ENCODE measurements at places on chromosomes 6 and 20.

DNA sequence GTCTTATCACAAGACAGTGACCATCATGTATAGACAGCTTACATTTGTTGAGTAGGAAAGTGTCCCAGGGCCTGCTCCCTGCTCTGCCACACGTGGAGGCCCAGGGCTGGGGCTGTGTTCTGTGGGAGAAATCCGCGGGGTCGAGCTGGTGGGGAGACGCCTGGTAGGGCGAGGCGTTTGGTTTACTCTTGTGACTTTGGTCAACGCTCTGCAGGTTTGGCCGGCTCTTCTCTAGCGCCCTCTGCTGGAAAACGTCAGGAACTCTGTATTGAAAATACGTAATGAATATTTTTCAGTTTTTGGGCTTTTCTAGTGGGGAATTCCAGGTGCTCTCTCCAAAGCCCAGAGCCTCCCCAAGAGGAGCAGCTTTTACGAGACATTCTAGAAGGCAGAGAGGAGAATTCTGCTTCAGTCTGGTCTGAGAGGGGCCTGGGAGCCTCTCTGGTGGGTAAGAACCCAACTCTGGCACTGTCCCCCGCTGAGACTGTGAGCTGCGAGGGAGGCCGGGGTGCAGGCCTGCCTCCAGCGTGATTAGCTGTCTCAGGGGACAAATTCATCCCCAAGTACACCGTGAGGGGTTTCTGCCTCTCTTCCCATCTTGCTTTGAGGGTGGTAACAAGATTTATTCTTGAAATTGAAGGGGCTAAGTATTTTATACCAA lies 112.6 kb upstream of the RALGAPA2 start:
- DNase-seq: peak; percentile 46

DNA sequence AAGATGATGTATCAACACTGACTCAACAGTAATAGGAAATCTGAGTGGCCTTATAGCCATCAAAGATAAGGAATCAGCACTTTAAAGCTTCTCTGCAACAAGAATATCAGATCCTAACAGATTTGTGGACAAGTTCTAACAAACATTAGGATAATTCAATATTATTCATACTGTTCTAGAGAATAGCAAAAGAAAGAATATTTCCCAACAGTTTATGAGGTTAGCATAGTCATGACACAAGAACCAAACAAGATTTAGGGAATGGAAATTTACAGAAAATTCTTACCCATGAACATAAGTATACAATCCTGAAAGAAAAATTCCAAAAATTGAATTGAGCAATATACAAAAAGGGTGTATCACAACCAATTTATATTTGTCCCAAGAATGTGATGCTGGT lies 64.3 kb upstream of the BTBD3 start:
- DNase-seq: no peak

DNA sequence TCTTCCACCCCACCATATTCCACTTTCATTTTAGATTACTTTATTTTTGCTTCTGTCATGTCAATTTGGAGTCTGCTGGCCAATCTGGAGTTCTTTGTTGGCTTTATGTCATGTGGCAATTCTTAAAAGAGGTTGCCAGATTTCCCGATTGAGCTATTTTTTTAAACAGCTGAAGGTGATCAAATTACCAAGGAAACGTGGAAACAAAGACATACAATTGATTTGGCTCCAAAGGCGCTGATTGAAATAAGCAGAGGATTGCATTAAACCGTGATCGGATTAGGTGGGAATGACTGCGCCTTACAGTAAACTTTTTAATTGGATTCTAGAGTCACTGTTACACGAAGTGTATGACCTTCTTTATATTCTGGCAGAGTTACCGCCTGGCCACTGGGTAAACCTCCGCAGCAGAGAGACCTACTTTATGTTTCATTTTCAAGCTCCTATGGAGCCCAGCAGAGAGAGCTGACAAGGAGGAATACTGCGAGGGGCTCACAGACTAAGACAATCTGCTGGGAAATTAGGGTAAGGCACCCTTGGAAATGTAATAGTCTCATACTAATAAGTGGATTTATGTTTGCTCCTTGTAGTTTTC lies 37.9 kb downstream of the SIM1 start:
- no peak for DNase-seq

- no peak for DNase-seq
Observed at GRCh38 chr6:5851261-5851757, 155.4 kb downstream of the NRN1 start.

GRCh38 chr6:152136449-152136825 lies 329.0 kb downstream of the ESR1 start:
- DNase-seq: no peak

DNA sequence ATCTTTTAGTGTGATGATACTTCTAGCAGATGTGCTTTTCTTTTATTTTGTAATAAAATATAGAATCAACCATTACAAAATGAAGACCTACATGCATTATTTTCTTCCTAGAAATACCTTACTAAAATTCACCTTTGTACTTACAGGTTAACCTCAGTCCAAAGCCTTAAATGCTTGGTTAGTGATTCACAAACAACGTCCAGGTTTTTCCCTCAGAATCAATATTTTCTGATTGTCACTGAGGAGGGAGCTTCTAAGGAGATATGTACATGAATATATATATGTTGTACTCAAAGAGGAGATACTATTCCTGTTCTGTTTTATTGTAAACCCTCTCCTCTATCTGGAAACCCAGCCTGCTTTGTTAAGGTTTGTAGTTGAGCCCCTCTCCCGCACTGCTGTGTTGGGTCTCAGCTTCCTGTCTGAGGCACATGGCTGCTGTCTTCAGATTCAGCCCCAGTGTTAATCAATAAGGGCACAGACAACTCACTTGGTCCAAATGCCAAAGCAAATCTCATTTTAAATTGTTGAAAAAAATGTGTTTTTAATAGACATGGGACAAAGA lies 33.9 kb upstream of the HS3ST5 start:
- no peak for DNase-seq

GRCh38 chr6:153028963-153029362 lies 26.5 kb upstream of the MTRF1L start:
- DNase-seq: no peak

- DNase-seq: no peak
Observed at GRCh38 chr6:167467793-167468431, 143.0 kb downstream of the TTLL2 start.

DNA sequence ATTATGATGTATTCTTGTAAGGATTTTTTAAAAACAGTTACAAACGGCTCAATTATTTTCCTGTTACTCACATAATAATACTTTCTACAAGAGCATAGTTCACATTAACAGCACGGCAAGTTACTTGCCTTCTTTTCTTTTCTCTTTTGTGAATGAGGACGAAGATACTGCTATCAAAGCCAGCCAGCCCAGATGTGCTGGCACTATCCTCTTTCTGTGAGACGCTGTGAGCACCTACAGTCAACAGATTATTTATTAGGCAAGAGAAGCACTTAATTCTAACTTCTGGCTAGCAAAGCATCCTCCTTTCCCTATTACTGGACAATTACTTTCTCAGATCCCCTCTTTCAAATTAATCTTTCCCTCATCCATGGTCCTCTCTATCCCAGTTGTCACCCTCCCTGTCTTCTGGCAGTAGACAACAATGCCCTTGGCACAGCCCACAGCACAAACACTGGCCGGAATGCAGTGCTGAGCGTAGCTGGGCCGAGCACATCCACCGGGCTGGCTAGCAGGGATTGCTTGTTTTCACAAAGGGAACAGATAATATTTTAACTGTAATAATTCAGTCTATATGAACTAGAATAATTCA lies 262.1 kb downstream of the FOXC1 start:
- no peak for DNase-seq

DNA sequence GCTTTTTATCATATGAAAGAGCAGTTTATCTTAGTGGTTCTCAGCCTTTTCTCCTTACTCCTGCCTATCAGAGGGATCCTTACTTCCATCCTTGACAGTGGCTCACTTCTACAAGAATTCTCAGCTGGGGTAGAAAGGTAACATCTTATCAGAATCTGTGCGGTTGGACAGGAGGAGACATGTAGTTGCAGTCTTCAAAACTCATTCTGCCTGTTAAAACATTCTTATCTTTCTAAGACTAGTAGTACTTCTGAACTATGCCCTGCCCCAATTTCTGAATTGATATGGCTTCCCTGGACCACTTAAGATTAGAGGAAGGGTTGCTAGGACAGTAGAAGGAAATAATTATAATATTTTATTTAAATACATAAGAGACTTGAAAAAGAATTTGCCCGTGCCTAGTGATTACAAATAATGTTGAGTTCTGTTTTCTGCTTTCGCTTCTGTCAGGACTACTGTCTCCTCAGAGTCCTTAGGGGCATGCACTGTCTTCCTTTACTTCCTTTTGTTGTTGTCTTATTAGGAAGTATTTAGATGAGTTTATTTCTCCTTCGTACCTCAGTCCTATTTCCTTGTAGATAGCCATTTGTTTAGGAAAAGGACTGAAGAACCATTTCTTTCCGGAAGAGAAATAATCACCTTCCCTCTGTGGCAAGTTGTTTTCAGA lies 24.9 kb downstream of the BLTP3A start:
- no peak for DNase-seq

- no peak for DNase-seq
Observed at GRCh38 chr6:144033816-144034735, 26.0 kb upstream of the PLAGL1 start.
